ENCODE measurements at places on chromosomes 7 and 10.

- no peak for DNase-seq
Observed at GRCh38 chr10:84166620-84167288, 6.8 kb upstream of the GPR15LG start.

DNA sequence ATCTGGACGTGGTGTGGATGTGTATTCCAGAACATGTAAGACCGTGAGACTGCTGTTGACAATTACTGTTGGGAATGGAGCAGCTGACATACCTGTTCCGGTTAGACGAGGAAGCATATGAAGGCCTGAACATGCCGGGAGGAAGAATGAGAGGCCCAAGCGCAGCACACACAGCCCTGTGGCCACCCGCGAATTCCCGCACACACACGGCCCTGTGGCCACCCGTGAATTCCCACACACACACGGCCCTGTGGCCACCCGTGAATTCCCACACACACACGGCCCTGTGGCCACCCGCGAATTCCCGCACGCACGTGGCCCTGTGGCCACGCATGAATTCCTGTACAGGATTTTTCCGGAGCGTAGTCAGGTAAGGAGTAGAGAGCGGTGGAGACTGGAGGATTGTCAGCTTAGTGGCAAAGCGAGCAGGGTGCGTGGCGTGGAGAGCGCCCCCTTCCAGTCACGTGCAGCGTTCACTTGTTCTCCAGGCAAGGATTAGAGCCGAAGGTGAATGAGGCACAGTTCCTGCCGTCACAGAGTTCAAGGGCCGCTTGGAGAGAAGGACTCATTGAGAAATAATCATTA, 9.5 kb upstream of the SUN1 start:
- DNase-seq: peak; percentile 20

- DNase-seq: no peak
Observed at GRCh38 chr7:112501801-112502503, 21.2 kb downstream of the LSMEM1 start.

- DNase-seq: peak; percentile 81
Observed at GRCh38 chr7:30707391-30708357, 25.4 kb upstream of the CRHR2 start.

- no peak for DNase-seq
Observed at GRCh38 chr7:39761449-39761848, 138.1 kb downstream of the RALA start.

GRCh38 chr7:142880876-142881505, 4.6 kb downstream of the TRPV6 start:
- DNase-seq: no peak

Measured in left cardiac atrium (tissue), 4 donors.